ENCODE measurements at places on chromosomes 12 and 14.
A peak's percentile ranks its signal among the peaks of the same experiment; 100 is the strongest.

DNA sequence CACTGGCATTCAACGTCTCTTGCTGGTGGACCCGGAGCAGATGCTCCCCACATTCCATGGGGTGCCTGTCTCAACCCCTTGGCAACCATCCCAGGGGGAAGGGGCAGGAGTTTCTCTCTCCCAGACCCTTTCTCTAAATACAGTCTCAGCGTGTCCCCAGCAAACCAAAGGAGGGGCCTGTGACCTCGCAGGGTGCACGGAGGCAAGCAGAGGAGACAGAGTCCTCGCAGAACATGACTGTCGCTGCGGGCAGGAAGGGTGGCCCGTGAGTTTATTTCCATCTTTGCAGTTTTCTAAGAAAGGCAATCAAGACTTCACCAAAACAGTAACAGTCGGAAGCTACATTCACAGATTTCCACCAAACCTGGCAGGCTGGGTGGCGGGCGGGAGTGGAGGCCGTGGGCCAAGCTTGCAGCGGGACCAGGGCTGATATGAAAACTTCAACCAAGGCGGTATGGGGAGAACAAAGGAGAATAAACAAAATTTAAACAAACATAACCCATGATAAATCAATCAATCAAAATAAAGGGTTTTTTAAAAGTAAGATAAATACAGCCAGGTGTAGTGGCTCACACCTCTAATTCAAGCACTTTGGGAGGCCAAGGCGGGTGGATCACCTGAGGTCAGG lies 18.6 kb downstream of the BRF1 start:
- DNase-seq: no peak

- no peak for DNase-seq
These were observed 25.4 kb downstream of the DNAH10 start for GRCh38 chr12:123787466-123787865.

DNA sequence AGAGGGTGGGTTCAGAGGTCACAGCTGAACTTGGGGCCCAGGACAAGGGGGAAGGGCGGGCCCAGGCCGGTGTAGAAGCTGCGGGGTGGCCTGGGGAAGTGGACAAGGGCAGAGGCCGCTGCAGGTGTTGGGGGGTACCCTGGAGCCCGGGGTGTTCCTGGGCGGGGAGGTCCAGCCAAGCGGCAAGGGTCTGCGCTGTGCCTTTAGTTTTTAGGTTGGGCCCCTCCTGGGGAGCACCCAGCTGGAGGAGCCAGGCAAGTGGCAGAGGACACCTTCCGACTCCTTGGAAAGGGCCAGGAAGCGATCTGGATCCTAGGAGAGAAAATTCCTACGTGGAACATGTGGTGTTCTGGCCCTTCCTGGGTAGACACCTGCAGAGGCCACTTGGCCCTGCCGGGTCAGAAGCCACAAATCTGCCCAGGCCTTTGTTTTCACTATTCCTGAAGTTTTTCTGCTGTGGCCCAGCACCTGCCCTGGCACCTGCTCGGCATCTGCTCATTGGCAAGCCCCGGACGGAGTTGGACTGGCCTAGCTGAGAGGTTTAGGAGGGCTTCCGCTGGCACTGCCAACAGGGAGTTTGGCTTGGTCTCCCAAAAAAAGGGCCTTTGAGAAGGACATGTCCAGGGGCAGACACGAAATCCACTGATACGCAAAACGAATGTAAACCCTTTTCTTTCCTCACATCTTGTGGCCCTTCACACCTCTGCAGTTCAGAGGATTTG lies 61.1 kb downstream of the SMUG1 start:
- no peak for DNase-seq

DNA sequence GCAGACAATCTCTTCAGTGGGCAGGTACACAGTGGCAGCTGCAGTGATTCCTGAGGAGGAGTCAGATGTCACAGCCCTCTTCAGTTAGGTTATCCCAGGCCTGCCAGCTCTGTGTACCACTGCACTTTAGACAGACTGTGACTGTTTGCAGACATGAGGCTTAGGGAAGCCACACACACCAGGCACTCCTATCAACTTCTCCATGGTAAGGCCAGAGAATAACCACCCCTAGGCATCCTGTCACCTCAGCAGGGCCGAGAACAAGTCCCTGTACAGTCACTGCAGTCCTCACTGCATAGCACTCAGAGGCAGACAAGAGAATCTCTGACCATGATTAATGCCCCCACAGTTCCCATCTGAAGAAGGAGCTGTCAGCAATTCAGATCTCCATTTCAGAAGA lies 296.5 kb downstream of the GALC start:
- peak; percentile 13 for DNase-seq

- DNase-seq: no peak
These were observed 55.7 kb downstream of the APOBEC1 start for GRCh38 chr12:7610006-7610405.

DNA sequence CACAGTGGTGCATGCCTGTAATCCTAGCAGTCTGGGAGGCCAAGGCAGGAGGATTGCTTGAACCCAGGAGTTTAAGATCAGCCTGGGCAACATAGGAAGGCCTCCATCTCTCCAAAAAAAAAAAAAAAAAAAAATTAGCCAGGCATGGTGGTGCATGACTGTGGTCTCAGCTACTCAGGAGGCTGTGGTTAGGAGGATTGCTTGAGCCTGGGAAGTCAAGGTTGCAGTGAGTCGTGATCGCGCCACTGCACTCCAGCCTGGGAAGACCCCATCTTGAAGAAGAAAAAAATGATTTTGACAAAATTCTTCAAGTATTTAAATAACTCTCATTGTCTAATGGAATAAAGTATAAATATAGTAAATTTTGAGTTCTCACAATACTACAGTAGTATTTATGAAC lies 219.2 kb upstream of the SSTR1 start:
- DNase-seq: no peak

DNA sequence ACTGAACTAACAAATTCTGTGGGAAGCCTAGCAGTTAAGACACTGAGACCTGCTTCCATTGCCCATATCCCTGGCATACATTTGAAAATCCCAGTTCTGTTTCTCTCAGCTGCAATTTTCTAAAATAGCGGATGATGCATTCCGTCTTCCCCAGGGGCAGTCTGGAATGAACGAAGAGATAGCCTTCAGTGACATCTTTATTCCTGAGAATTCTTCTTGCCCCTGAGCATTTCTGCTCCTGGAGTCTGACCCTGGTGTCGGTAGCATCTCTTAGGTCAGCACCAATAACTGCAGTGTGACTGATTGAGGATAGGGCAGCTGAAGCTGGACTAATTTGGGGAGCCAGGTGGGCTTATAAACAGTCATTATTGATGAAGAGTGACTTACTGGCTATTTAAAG lies 552.5 kb downstream of the DIO2 start:
- no peak for DNase-seq

DNA sequence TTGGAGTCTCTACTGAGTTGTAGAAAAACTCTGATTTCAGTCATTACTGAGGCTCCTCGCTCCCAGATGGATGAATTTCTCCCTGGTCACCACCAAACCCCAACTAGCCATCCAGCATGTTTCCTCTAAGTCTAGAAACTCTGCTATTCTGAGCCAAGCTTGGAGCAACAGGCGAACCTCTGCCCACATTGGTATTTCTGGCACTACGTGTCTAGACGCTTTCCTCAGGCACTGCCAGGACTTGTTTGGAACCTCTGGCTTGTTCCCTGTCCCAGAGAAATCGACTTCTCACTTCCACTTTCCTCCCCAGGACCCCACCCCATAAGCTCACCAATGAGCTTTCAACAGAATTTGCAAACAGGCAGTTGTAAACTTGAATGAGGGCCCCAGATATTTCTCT lies 27.6 kb downstream of the WSCD2 start:
- DNase-seq: no peak

DNA sequence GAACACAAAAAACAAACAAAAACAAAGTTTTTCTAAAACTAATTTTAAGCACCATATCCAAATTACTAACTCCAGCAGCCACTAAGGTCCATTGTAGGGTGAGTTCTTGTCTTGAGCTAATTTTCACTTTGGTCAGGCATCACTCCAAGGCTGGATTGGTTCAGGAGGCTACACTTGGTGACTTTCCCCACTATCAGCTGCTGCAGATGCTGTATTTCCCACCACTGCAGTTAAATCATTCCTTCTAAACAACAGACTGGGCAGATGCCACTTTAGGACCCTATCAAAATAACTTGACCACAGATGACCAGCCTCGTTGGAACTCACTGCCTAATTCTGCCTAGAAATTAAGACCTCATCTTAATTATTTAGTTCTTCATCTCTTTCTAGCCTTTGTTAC lies 140.5 kb downstream of the SLC16A7 start:
- DNase-seq: no peak

DNA sequence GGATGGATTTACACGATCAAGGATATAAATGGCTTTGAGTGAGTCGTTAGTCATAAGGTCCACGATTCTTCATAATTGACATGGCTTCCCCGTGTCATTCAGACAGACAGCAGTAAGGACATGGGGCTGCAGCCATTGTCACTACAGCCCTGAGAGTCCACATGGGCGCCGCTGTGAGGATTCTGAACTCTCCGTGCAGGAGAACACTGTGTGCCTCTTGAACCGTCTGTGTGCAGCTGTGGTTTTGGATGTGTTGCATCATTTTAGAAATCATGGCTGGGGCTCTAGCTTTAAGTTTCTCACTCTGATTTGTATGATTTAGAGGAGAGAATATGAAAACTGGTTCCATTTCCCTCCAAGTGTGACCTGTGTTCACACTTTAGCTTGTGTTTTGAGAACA lies 47.2 kb downstream of the NPAS3 start:
- DNase-seq: no peak

GRCh38 chr12:77300811-77301210 lies 235.4 kb upstream of the E2F7 start:
- DNase-seq: no peak

DNA sequence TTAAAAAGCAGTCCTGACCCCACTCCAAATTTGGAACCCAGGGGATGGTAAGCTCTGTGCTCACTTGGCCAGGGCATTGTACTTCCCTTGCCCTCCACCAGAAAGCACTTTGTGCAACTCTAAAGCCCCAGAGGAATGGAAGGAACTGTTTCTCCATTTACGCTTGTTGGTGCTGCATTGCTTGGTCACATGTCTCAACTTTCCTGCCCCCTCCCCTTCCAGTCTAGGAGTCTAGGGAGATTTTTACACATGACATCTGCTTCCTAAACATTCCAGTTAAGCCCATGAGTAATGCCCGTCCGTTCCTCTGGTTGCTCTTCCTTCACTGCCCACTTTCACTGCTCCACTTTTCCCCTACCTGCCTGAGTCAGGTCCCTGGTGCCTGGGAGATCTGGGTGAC lies 92.6 kb upstream of the MAP1LC3B2 start:
- DNase-seq: peak; percentile 39

DNA sequence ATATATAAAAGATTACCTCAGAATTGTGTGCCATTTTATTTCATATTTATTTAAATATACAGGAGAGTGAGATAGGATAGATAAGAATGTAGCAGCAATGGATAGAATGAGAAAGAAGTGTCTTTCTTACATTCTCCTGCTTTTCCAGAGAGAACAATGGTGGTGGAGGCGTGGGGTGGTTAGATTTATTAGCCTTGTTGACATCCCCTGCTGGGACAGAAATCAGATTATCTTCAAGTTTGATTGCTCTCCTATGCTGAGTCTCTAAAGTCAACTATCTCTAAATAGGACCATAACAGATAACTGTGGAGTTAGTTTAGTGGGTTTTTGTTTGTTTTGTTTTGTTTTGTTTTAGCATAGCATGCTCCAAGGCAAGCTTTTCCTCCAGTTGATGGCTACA lies 397.6 kb downstream of the LRFN5 start:
- no peak for DNase-seq

- DNase-seq: peak; percentile 67
These were observed 1519.3 kb upstream of the TMEM132C start for GRCh38 chr12:126747530-126748149.

GRCh38 chr12:108832730-108833354 lies 24.5 kb downstream of the SSH1 start:
- no peak for DNase-seq

- DNase-seq: no peak
These were observed 426.9 kb upstream of the MIS18BP1 start for GRCh38 chr14:45679853-45680252.

GRCh38 chr12:64392221-64392620 lies 1.7 kb upstream of the C12orf56 start:
- DNase-seq: peak; percentile 58

GRCh38 chr12:69007101-69007854 lies 74.3 kb upstream of the CPM start:
- peak; percentile 94 for DNase-seq

- no peak for DNase-seq
These were observed 54.1 kb upstream of the FERMT2 start for GRCh38 chr14:53004976-53005375.

DNA sequence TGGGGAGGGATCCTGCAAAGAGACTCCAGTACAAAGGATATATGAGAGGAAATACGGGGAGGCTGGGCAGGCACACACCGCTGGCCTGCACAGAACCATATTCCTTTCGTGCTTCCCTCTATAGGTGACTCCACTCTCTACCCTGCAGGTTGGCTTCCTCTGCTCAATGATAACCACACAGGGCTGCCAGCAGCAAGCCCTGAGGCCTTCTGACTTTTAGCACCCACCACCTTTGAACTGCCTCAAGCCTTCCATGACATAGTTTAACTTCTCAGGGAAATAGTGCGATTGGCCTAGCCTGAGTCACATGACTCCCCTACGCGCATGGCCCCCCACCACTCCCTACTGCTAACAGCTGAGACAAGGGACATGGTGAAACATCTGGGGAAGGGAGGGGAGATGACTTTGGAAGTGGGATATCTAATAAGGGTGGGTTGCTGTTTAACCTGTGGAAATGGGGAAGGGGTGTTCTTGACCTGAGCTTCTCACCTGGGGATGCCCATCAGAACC lies 3.0 kb upstream of the FOXN3 start:
- DNase-seq: no peak

GRCh38 chr14:71183876-71184689 lies 276.8 kb downstream of the PCNX1 start:
- no peak for DNase-seq

- no peak for DNase-seq
These were observed at the start of gene LRFN5 for GRCh38 chr14:41606532-41607303. Gene LRFN5 (plus strand): TSS chr14:41606876.

DNA sequence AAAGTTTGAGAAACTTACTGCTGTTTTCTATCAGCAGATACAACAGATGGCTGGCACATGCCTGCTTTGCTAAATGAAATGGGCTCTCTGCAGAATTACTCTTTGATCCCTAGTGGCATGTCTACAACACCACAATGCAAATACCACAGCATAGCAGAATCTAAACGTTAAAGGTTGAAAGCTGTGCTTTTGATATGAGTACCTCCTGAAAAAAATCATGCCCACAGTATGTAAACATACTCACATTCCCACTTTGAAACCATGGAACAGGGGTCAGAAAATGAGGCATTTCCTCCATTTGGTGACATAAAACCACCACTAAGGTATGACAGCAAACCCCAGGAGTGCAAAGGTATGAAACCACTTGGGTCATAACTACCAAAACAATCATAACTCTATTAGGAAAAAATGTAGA lies 7.5 kb downstream of the WIF1 start:
- DNase-seq: no peak

- no peak for DNase-seq
These were observed 812 bp downstream of the NABP2 start for GRCh38 chr12:56224954-56225353.

DNA sequence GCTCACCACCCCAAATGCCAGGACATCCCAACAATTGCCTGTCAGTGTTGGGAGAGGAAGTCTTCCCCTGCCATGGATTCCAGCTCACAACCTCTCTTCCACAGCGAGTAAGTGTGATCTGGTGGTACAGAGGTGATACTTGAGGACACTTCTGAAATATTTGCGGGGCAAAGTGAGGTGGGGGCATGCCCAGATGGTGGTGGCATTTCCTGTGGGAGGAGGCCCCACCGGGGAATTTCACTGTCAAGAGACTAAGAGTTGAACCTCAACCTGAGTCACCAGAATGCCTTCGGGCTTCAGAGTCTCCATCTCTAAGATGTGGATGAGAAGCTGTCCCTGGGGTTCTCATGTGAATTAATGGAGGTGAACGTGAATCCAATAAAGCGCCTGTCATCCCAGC lies 122.3 kb upstream of the RFLNA start:
- DNase-seq: no peak
